ENCODE measurements at places on chromosomes 4 and X. TPM values are rescaled to one million over a fixed set of nuclear protein-coding genes. Genes with fewer than 3 reads are reported as not detected.

The FAM53A gene
- total RNA-seq = 0.23 TPM

The GAGE12H gene
- total RNA-seq = not detected

The SHISA3 gene
- total RNA-seq = 0.35 TPM

The ARX gene
- total RNA-seq = not detected

The SLC9B1 gene
- total RNA-seq = 1.2 TPM

The UGT2B15 gene
- total RNA-seq = not detected

The FGFRL1 gene
- 8.4 TPM for total RNA-seq

The NSDHL gene
- 24.8 TPM for total RNA-seq

The MAGED1 gene
- total RNA-seq = 33.4 TPM

The N4BP2 gene
- total RNA-seq = 28.4 TPM

The MAGEA1 gene
- total RNA-seq = not detected

The AFM gene
- total RNA-seq = not detected

The NLGN3 gene
- 1.3 TPM for total RNA-seq

The PLXNB3 gene
- 0.42 TPM for total RNA-seq

The AMTN gene
- not detected for total RNA-seq

The TRIM60 gene
- total RNA-seq = not detected

The TMEM31 gene
- total RNA-seq = not detected

Data from activated CD8-positive, alpha-beta memory T cell treated with anti-CD3 and anti-CD28 coated beads, Interleukin-2, amount 10 ng/mL, durations not matched to agents 7 days and 5 days (primary cell).